Stimulated activated CD4-positive, alpha-beta T cell treated with anti-CD3 and anti-CD28 coated beads, TNF-alpha, amount 100 ng/mL, for 4 hours (primary cell): ENCODE measurements at places on chromosomes 2 and 18.

DNA sequence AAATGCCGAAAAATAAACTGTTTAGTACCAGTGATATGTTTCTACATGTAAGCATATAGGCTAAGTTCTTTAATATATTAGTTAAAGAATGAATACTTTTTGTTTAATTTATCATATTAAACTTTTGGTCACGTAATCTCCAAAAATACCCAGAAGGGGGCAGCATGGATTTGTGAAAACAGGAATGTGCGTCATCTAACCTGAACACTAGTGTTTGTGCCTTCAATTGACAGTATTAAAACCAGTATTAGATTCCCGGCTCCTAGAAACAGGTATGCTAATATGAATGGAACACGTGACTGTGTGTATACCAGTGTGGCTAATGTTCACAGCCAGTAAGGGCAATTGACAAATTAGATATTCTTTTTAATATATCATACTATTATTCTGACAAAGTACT is 51.8 kb downstream of the WDR7 start:
- DNase-seq, result no peak

GRCh38 chr2:203734276-203734983 is 28.0 kb downstream of the CD28 start:
- DNase-seq, result no peak

GRCh38 chr18:60962625-60963024 is 370.6 kb upstream of the CDH20 start:
- DNase-seq, result no peak

- DNase-seq, result no peak
Measured at GRCh38 chr2:23375448-23375847, 9.5 kb upstream of the KLHL29 start.

DNA sequence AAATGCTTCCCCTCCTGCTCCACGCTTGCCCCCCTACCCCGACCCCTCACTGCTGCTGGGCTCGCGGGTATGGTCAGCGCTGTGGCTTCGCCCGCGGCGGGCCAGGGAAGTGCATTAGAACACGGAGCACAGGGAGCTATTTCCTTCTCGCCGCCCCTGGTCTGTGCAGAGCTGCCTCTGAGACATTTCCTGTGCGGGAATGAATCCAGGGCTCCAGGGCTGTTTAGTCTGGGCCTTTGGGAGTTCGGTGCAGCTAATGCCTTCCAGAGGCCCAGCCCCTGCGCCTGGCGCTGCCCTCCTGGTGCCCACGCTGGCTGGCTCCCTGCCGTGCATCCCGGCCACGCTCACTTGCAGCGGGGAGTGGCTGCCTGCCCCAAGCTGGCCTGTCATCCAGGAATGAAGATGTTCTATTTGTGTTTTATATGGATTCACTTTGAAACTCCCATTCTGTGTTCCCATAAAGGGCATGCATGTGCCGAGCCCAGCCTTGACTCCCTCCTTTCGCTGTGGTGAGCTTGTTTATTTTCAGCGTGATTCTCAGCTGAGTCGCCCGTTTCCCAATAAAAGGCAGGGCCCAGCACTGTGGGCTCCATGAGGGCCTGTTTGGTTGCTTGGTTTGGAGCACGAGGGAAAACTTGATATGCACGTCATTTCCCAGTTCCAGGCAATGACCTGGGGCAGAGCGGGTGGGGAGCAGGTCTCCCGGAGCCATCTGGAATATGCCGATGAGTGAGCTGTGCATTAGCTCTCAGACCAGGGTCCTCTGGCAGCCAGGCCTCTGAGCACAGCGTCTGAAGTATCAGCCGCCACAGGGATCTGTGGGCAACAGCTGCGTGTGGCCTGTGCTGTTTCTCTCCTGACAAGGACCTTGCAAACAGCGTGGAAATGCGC is 42.7 kb downstream of the SH3RF3 start:
- DNase-seq, result no peak

DNA sequence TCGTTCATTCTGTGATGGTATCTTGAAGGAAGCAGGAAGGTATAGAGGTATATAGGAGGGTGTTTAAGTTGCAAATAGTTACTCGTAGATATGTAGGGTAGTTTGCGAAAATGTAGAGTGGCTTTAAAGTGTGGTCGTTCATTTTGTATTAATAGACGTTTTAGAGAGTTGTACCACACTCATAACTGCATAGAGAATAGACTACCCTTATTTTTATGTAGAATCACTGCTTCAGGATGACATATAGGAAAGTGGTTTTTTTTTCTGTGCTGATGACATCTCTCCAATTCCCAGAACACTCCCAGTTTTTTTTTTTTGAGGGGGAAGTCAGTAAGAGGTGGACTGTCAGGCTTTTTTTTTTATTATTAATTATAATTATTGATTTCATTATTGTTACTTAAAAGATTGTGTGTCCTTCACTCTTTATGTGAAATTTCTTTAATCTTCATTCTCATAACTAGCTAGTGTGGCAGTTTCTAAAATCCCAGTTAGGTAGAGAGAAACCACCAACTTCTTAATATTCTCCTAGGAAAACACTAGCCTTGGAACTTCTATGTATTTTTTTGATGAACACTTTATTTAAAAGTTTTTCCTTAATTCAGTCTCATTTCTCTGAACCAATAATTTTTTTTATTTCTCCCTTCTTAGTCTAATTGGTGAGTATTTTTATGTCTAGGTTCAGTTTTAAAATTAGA is 1.5 kb downstream of the ACTR3 start:
- no peak for DNase-seq

- DNase-seq, result no peak
Measured at GRCh38 chr18:42536442-42536841, 579.0 kb downstream of the RIT2 start.

DNA sequence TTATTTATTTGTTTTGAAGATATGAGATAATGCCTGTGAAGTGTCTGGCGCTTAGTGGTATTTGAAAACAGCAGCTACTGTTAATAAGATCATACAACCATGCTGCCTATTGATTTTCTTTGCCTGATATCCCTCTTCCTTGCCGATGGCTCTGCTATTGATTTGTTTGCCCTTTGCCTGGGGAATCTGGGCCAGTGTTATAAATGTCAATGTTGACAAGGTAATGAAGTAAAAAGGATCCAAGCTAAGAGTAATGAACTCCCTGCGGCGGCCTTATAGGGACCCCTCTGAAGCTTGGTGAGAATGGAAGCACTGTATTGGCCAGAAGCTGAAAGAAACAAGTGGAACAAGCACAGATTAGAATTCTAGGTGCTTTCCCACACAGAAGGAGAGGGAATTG is 854.6 kb downstream of the CNTNAP5 start:
- no peak for DNase-seq

DNA sequence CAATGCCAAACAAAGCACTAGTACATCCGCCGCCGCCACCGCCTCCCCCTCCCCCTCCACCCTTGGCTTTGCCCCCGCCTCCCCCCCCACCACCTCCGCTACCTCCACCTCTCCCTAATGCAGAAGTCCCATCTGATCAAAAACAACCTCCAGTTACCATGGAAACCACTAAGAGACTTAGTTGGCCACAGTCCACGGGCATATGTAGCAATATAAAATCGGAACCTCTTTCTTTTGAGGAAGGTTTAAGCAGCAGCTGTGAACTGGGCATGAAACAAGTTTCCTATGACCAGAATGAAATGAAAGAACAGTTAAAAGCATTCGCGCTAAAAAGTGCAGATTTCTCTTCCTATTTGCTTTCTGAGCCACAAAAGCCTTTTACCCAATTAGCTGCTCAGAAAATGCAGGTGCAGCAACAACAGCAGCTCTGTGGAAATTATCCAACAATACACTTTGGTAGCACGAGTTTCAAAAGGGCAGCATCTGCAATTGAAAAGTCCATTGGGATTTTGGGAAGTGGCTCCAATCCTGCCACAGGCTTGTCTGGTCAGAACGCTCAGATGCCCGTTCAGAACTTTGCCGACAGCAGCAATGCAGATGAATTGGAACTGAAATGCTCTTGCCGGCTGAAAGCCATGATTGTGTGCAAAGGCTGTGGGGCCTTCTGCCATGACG is 168.0 kb downstream of the ASXL3 start:
- no peak for DNase-seq

GRCh38 chr2:25256488-25256875 is 85.2 kb downstream of the DNMT3A start:
- DNase-seq, result no peak

DNA sequence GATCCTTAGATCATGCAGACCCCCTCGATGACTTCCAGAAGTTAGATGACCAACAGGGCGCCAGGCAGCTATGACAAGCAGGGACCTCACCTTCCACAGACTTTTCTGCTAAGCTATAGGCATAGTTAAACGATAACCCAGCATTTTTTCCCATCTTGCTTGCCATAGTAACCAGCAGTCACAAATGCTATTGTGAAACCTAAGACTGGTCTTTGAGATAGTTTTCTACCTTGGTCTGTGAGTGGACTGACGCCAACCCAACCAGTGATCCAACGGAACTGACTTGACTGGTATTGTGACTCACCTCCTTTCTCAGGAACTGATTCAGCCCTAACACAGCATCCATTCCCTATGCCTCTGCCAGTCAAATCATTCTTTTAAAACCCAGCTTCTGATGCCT is 361.2 kb downstream of the LRRTM4 start:
- no peak for DNase-seq

DNA sequence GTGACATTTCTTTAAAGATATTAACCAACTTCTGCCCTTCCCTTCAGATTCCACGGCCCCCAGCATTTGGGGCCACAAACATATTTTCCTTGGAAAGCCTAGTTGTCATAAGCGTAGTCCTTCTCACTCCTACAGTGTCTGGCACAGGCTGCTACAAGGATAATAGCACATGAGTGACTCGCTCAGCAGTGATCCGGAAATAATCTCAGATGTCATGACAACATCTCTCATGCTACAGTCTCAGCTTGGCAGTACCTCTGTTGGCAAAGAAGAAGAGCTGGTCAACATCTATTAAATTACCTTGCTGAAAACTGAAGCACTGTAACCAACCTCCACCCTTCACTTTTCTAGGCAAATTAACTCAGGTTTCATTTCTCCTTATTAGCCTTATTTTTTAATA is 351.7 kb downstream of the RAD51AP2 start:
- no peak for DNase-seq

- no peak for DNase-seq
Measured at GRCh38 chr2:144339048-144339447, 180.9 kb downstream of the ZEB2 start.

GRCh38 chr2:239776436-239777005 is 248.6 kb downstream of the NDUFA10 start:
- no peak for DNase-seq

DNA sequence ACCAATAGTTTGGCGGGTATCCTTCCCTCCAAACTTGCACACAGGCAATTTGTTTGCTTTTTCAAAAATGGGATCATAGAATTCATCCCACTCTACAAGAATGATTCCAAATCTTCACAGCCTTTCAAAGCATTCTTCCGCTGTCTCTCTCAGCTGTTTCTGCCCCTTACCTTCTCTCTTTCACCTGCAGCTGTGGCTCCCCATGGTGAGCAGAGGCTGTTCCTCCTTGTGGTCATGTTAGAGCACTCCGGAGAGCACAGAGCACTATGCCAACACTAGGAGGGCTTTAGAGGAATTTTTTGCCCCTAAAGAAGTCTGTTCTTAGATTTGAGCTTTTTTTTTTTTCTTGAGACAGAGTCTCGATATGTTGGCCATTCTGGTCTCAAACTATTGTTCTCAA is 30.4 kb downstream of the MTHFD2 start:
- DNase-seq, result no peak

- no peak for DNase-seq
Measured at GRCh38 chr2:217404236-217404760, 544.4 kb upstream of the TNP1 start.

DNA sequence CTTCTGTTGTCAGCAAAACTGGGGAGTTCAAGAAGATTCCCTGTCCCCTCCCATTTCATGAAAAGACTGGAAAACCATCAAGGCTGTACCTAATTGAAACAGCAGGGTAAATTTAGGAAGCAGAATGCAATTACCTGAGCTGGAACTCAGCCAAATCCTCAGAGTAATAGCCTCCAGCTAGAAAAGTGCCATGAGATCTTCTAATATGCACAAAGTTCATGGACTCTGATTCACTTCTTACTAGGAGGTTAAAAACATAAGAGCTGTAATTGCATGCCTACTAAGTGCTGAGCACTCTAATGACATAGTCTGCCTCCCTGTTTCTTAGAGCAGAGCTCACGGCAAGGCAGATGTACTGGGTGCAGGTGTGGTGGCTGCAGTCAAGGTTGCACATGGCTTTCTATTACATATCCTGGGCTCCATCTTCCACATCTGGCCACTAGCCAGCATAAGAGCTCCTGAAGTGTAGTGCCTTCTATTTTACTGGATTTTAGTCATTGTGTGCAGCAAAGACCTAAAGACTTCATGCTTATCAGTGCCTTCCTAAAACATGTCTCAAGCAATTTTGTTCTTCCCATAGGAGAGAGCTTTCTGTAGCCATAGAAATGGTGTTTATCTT is 341.7 kb downstream of the PTPRM start:
- no peak for DNase-seq

GRCh38 chr2:206890179-206890578 is 49.1 kb upstream of the CPO start:
- DNase-seq, result no peak

DNA sequence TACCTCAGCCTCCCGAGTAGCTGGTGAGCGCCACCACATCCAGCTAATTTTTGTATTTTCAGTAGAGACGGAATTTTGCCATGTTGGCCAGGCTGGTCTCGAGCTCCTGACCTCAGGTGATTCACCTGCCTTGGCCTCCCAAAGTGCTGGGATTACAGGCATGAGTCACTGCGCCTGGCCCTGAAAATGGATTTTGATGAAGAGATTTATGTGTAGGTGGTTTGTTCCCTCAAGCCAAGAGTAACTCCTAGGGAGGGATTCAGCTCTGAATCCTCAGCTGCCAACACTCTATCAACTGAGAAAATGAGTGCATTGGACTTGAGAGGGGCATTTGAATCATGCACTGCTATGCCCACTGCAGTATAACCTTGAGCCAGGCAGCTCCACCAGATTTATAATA is 17.5 kb upstream of the LIPG start:
- no peak for DNase-seq

GRCh38 chr2:28624793-28625701 is 126.6 kb upstream of the PPP1CB start:
- peak; percentile 28 for DNase-seq
